ENCODE measurements at places on chromosomes 3 and 15.

GRCh38 chr3:17396036-17396435 lies 346.4 kb downstream of the TBC1D5 start:
- DNase-seq: no peak

DNA sequence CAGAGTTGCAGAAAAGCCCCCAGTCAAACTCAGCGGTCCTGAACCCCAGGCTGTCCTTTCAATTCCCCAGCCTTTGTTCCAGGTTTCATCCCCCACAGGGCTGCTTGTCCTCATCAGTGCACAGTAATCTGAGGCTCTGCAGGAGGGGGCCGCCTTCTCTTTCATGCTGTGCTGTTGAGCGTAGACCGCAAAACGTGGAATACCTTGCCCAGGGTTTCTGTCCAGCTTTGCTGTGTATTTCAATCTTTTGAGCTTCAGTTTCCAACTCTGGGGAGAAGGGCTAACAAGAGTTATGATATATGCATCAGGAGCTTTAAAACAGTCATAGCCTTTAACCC lies 64.8 kb downstream of the FAM43A start:
- DNase-seq: no peak

DNA sequence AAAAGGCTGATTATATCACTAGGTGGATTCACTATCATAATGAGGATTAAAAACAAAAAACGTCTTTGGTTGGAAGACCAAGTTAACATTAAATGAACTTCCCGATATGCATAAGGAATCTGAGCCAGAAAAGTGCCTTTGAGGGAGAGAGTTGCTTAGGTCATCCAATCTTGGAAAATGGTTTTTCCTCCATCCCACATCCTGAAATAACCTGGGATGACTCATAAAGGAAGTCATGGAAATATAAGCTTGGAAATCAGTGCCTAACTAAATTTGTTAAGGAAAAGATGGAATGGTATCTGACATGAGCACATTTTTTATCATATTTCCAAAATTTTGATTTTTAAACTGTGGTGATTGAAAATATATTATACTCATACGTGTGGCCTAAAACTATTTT lies 66.0 kb downstream of the KBTBD8 start:
- no peak for DNase-seq

GRCh38 chr3:39362812-39363211 lies 20.4 kb upstream of the SLC25A38 start:
- no peak for DNase-seq

DNA sequence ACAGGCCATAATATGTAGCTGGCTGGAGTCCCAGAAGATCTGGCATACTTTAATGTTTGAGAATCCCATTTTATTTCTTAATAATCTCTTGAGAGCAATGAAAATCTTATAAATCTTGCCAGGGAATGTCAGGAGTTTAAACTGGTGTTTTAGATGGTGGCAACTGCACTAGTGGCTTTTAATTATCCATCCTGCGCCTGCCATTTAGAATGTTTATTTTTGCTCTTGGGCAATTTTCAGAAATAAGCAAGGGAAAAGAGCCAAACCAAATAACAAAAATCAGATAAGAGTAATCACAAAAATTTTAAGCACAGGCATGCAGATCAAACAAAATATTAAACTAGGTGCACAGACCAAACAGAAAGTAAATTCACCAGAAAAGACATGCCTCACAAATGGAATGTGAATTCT lies 41.9 kb upstream of the UBP1 start:
- no peak for DNase-seq

DNA sequence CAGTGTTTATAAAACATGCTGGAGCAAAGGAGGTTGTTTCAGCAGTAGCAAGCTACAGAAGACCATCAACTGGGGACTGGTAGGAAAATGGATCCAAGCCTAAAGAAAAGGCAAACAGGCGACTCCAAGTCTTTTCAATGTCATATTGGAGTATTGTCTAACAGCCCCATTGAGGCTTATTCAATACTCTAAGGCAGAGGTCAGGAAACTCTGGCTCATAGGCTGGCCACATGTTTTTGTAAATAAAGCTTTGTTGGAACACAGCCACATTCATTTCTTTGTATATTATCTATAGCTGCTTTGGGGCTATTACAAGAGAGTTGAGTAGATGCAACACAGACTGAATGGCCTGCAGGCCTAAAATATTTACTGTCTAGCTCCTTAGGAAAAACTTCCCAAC lies 77.5 kb downstream of the RPL22L1 start:
- no peak for DNase-seq

GRCh38 chr3:52841211-52841980 lies 6.6 kb upstream of the MUSTN1 start:
- DNase-seq: no peak

GRCh38 chr15:70561885-70562284 lies 201.5 kb downstream of the UACA start:
- no peak for DNase-seq

GRCh38 chr15:90365414-90366055 lies 13.5 kb downstream of the ZNF774 start:
- DNase-seq: no peak

GRCh38 chr15:70854666-70854976 lies 664 bp upstream of the LARP6 start:
- peak; percentile 37 for DNase-seq

DNA sequence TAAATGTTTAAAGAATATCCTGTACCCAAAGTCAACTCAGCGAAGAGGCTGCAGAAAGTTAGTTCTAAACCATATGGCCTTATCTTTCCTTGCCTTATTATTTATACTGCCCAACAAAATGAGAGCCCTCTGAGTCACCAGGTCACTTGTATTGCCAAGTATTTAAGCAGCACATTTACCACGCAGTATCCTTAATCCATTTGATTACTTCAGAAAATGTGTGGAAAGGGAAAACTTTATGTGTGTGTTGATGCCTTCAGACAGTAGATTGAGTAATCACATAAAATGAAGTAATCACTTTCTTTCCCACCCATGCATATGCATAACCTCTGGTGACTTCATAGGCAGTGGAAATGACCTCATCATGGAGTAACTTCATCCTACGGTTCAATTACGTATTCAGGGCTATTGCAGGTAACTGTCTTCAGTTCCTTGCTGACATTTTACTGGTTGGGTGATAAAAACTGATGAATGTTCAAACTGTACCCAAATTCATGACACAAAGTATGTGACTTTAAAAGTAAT lies 7.5 kb upstream of the CADPS start:
- DNase-seq: no peak

GRCh38 chr15:85531083-85531482 lies 150.7 kb downstream of the AKAP13 start:
- DNase-seq: no peak

DNA sequence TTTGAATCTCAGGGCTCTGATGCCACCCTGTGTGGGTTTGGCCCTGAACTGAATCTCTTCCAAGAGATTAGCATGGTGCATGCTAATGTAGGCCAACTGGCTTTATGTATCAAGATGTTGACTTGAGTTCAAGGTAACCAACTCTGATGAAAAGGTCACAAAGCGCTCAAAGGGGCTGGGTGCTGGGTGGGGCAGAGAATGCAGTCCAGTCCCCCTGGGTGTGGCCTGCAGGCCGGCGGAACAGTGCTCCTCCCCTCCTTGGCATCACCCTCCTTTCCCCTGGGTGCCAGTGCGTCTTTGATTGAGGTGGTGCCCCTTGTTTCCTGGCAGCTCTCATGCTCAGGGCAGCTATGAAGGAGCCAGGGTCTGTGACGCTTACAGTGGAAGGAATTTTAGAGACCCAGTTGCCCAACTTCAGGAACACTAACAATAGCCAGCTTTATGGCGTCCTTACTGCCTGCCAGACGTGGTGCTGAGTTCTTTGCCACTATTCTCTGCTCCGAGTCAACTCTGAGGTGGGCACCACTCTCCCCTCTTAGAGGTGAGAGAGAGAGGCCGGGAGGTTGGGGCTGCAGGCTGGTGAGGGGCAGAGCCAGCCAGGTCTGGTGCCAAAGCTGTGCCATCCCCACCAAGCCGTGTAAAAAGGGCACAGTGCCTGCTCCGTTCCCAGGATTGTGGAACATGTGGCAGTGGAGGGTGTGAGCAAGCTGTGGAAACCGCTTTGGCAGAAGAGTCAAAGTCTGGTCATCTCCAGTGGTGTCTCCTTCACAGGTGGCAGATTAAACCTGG lies 9.8 kb downstream of the SYNM start:
- no peak for DNase-seq

GRCh38 chr15:45168286-45168685 lies 19.5 kb downstream of the SHF start:
- DNase-seq: no peak

GRCh38 chr3:72437661-72438406 lies 410.4 kb downstream of the SHQ1 start:
- DNase-seq: no peak

DNA sequence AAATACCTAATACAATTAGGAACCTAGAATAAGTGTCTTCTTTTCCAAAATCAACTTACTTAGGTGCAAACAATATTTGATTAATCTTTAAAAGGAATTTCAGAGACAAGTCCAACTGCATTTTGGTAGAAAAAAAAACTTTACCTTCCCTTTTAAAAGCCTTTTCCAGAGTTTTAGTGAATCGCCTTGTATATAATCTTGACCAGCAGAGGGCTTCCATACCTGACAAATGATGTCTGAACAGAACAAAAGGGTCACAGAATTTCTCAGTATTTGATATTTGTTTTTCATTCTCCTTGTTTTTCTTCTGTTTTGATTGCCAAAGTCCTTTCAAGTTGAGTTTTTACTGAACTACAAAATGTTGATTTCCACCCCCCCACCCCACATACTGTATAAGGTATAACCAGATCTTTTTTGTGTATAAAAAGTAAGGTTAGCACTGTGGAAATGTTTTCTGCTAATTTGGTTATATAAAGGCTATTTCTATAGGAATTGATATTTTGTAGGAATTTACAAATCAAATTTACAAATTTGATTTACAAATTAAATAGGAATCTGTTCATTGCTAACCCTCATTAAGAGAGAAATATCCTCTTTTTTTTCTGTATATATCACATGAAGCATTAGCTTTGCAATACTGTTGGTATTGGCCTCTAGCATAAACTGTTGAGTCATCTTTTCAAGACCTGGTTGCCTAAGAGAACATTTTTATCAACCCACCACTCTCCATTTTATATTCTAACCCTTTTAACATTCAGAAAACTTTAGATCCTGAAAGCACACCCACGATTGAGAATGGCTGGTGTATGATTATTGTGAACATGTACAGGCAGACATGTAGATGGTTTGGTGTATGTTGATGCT lies 464.1 kb upstream of the RARB start:
- DNase-seq: no peak

DNA sequence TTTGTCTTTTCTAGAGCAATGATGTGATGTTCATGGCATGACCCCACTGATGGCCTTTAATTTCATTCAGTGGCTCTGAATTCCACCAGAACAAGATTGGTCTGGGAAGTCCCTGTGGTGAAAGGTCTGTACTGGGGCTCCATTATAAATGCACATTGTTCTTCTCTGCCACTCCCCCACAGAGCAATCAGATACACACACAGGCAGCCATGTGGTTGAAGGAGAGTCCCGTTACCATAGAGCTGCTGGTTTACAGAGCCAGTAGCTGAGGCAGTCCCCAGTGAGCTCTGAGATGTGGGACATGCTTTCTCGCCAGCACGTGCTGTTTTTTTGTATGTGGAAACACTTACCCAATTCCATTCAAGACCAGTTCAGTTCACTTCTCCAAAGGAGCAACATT lies 172.7 kb upstream of the TRIM42 start:
- DNase-seq: no peak

DNA sequence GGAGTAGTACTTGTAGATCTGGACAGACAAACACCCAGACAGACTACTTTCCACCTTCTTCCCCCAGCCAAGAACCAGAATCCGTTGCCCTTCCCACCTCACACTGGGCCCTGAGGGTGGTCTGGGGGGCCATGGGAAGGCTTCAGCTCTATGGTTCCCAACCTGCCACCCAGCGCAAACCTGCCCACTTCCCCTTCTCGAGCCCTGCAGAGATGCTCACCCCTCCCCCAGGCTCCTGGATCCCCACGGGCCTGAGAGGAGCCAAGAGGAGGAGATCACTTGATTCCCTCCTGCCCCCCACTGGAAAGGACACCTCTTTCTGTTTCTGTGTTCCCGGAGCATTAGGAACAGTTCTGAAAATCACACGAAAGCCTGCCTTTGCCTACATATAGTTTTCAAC lies 8.7 kb downstream of the STRA6 start:
- DNase-seq: no peak

- no peak for DNase-seq
These were observed 342.1 kb upstream of the LRRC3B start for GRCh38 chr3:26280517-26280916.

- DNase-seq: peak; percentile 32
These were observed 63.9 kb downstream of the TMCC1 start for GRCh38 chr3:129829640-129830039.

DNA sequence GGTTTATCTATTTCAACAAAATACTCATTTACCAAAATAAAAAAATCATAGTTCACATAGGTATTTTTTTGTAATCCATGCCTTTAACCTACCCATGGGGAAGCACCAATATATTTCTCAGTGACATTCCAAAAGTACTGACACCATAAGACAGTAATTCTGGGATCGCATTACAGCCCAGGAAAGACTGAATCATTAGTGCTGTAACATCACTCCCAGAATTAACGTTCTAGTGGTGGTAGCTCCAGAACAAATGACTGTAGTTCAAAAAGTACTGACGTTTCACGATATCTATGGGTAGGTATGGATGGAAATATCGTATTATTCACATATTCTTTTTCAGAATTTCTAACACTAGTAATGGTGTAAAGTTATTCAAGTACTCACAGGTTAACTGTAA lies 54.3 kb upstream of the NEK10 start:
- no peak for DNase-seq

Data from HuH-7 (cell line).